ENCODE measurements at places on chromosomes 2 and 18.

DNA sequence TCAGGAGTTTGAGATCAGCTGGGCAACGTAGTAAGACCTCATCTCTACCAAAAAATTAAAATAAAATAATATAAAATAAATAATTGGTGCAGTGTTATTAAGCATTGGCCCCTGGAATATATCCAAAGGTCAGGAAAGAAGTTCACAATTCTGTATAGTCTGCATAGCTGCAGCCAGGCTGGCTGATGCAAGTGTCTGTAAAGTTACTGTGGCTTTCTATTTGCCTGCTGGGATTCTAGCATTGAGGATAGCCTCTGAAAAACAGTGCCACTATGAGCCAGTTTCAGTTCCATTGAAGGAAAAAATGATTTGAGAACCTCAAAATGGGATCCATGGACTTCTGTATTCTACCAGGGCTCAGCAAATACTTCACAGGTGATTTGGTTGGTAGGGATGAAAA lies 208.6 kb downstream of the PARD3B start:
- DNase-seq, result no peak

DNA sequence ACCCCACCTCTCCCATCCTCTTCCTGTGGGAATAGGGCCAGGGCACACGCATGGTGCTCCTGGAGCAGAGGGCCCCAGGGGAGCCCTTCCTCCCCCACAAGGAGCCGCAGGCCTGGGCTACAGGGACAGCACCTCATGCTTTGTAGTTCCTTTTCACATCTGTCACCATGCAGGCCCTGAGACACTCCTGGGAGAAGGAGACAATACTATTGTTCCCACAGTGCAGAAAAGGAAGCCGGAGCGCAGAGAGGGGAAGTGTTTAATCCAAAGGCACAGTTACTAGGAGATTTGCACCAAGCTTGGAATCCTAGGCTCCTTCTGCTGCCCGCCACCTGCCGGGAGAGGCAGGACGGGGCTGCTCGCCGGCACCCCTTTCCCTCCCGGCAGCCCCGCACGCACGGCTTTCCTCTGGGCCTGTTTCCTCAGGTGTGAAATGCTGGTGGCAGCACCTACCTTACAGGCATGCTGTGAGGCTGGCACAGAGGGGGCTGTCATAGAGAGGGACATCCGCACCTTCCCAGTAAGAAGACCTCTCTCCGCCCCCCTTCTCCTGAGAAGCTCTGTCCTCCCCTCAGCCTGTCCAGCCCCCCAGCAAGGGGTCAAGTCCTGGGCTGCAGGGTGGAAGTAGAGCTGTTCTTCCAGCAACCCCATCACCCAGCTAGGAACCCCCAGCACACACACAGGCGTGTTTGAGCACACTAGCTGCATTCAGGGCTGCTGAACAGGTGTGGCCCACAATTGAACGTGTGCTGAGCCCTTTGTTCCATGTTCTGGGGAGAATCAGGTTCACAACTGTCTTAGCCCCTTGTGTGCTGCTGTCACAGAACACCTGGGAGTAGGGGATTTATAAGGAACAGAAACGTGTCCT lies 62.6 kb downstream of the SMAD7 start:
- no peak for DNase-seq

DNA sequence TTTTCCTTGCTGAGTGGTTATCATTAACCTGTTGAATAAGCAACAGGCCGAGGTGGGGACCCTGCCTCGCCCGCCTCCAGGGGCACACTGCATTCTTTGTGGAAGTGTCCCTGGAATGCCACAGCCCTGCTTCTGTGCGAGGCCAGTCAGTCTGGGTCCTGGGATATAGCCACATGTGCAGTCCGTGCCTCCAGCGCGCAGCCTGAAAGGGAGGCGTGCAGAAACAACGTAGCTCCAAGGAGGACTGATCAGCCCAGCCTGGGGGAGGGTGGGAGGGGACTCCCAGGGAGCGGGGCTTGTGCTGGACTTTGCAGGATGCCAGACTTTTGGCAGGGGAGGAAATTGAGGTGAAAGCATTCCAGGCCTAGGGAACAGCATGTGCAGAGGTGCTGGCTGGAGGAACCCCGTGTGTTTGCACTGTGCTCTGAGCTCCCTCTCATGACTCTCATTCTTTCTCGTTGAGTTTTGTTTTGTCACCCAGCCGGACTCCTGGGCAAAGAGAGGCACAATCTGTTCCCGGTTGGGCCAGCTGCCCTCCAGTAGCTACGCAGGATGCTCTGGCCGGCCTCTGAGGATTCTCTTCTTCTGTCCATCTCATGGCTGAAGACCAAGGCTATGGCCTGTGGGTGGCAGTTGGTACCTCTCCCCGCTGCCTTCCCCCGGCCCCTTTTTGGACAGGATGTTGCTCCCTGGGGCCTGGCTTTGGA lies 39.7 kb downstream of the HPCAL1 start:
- no peak for DNase-seq

GRCh38 chr2:48768669-48769068 lies 13.1 kb upstream of the LHCGR start:
- DNase-seq, result no peak

GRCh38 chr18:45619062-45619825 lies 4.0 kb downstream of the SLC14A2 start:
- DNase-seq, result no peak

- no peak for DNase-seq
Measured at GRCh38 chr2:189658306-189659212, 2.7 kb upstream of the ASNSD1 start.

- no peak for DNase-seq
Measured at GRCh38 chr2:45291296-45291701, 282.0 kb upstream of the SIX2 start.

GRCh38 chr2:12170121-12170520 lies 423.7 kb downstream of the LPIN1 start:
- DNase-seq, result no peak

DNA sequence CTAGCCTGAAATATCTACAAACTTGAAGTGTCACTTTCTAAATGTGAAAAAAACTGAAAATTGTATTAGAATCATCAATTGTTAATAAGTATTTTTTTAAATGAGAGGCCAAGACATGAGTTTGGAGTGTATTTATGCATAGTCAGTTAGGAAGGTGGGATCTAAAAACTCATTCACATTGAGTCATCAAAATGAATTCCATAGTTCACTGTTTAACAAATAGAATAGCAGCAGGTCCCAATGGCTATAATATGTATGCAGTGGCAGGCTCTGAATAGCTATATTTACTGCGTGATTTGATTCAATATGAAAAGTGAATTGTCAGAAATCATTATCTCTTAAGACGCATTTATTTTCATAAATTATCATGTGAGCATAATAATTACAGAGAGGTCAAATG lies 256.1 kb downstream of the ZNF385B start:
- DNase-seq, result no peak

- peak; percentile 24 for DNase-seq
Measured at GRCh38 chr18:73006331-73006730, 138.5 kb upstream of the NETO1 start.

- peak; percentile 76 for DNase-seq
Measured at GRCh38 chr18:45974088-45974536, 7.0 kb upstream of the EPG5 start.

- DNase-seq, result peak; percentile 24
Measured at GRCh38 chr2:133390156-133390555, 178.1 kb downstream of the NCKAP5 start.

DNA sequence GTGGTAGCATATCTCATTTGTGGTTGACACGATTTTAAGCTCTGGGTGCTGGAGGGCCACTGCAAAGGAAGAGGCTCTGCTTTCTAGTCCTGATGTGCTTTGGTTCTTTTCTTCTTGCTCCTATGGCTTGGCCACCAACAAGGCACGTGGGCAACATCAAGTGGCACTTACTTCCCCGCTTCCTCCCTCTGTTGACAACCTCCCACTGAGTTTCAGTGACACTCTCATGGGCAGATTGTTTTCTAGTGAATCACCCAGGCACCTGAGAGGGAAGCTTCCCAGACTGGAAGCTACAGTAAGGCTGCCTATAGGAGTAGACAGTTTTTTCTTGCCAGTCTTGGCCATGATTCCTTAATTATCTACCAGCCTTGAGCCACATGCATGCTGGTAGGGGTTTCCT lies 89.0 kb downstream of the NBAS start:
- DNase-seq, result peak; percentile 4

GRCh38 chr2:142188562-142188961 lies 57.7 kb upstream of the LRP1B start:
- no peak for DNase-seq

GRCh38 chr2:38966678-38967077 lies 77.0 kb downstream of the ARHGEF33 start:
- DNase-seq, result no peak

GRCh38 chr2:70922235-70923234 lies 13.2 kb upstream of the ATP6V1B1 start:
- DNase-seq, result no peak

DNA sequence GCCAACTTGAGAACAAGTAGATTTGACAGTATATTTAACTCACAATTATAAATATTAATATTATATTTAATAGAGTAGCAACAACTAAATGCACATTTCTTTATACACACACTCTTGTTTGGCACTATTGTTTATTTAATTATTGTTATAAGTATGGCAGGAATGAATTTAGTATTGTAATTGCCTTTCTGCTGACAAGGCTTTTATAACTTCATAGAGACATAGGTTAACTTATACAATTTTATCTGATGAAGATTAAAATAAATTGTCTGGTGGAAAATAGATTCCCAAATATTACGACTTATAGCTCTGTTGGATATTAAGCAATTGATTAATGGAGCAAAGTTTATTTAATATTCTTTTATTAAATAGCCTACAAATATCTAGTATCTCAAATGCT lies 347.9 kb upstream of the CDH19 start:
- no peak for DNase-seq

DNA sequence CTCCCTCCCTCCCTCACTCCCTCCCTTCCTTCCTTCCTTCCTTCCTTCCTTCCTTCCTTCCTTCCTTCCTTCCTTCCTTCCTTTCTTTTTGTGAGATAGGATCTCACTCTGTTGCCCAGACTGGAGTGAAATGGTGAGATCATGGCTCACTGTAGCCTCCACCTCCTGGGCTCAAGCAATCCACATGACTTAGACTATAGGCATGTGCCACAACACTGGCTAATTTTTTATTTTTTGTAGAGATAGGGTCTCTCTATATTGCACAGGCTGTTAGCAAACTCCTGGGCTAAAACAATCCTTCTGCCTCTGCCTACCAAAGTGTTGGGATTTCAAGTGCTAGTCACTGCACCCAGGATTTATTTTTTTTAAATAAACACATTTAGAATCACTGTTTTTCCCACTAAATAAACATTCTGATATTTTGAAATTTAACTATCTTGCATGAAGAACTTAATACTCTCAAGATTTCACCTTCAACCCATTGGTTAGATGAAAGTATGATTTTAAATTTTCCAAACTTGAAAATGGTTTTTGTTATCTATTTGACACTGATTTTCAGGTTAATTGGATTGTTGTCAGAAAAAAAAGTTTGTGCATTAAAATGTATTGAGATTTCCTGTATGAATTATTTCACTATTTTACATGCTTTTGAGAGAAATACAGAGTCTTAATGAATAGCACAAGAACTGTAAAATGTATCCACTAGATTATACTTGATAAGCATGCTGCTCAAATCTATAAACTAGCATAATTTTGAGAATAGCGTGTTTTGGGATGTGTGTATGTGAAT lies 745.1 kb downstream of the TSN start:
- DNase-seq, result no peak

- DNase-seq, result no peak
Measured at GRCh38 chr2:241432824-241433448, 75.4 kb downstream of the STK25 start.

DNA sequence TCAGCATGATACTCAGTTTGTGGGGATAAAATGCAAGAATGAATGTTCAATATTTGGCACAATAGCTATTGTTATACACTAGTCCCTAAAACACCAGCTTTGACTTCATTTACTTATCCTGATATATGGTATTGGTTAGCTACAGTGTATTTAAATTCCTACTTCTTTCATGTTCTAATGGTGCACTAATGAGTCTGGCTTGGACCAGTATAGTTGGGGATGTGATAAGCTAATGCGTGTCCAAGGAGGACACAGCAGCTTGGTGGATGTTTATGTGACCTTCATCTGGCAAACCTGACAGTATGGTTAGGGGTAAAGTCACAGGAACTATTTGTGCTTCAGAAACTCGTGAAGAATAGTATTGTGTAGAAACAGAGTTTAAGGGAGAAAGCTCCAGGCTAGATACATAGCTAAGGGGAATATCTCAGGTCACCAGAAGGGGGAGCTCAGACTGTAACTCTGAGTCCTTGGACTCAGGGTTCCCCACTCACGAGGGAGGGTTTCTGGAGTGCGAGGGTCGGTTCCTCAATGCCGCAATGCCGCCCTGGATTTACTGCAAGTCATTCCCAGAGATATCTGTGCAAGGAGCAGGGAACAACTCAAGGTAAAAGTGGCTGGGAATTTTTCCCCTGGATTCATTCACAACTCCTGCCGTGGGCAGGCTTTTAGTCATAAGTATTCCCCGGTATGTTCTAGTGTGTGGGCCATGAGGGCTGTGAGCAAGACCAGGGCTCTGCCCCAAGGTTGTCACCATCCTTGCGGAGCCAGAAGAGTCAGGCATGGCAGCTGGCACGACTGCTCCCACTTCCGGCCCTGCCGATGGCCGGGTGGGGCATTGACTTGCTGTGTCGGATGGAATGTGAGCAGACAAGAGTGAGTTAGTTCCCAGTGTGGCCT lies 14.5 kb downstream of the IL1R2 start:
- DNase-seq, result peak; percentile 59

- no peak for DNase-seq
Measured at GRCh38 chr18:3665204-3665603, 215.2 kb downstream of the TGIF1 start.

DNA sequence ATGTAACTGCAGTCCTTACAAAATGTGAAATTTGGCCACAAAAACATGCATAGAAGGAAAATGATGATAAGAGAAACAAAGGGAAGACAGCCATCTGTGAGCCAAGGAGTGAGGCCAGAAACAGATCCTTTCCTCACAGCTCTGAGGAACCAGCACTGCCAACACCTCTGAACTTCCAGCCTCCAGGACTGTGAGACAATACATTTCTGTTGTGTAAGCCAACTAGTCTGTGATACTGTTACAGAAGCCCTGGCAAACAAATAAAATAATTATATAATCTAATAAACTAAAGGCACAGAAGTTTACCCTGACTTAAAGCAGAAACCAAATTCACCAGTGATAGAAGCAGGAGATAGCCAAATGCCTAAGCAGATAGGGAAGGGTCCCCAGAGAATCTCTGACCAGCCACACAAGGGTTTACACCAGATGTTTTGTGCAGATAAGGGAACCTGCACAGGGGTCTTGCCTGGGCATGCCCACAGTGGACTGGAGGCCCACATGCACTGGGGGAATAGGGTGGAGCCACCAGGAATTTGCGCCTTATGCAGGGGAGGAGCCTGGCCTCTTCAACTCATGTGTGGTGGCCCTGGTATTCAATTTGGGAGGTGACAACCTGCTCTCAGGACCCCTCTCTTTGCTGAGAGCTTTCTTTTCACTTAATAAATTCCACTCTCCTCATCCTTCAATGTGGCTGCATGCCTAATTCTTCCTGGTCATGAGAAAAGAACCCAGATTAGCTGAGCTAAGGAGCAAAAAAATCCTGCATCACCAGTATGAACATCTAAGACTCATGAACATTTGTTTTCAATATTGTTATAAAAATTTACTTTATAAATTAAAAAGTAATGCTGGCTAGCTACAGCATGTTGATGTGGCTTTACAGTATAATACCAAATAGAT lies 3.8 kb upstream of the GCC2 start:
- DNase-seq, result peak; percentile 5

All from astrocyte of the hippocampus (primary cell).